ENCODE measurements at places on chromosomes 2 and 18.

- no peak for DNase-seq
Observed at GRCh38 chr18:3791238-3791637, 341.3 kb downstream of the TGIF1 start.

DNA sequence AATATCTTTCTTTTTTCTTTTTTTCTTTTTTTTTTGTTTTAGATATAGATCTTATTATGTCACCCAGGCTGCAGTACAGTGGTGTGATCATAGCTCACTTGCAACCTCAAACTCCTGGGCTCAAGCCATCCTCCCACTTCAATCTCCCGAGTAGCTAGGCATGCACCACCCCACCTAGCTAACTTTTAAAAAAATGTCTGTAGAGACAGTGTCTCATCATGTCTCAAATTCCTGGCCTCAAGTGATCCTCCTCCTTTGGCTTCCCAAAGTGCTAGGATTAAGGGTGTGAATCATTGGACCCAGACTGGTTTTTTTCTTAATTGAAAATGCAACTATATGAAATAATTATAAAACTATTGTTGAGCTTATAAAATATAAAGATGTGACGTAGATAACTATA, 9.8 kb upstream of the ZCCHC2 start:
- no peak for DNase-seq

DNA sequence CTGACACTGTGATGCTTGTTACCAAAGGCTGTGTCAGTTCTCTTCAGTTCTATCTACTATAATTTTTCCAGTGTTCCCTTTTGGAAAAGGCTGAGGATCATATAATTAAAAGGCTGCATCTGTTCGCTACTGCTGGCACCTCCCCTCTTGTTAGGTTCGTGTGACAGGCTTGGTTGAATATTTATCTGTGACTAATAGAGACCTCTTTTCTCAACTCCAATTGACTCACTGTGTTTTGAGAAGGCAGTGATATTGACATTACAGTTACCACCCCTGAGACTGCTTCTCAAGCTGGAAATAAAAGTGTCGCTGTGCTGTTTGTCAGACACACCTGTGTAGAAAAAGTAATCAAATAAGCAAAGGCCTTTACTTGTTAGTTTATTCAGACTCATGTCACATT, 205.5 kb upstream of the KCNH7 start:
- DNase-seq: no peak

DNA sequence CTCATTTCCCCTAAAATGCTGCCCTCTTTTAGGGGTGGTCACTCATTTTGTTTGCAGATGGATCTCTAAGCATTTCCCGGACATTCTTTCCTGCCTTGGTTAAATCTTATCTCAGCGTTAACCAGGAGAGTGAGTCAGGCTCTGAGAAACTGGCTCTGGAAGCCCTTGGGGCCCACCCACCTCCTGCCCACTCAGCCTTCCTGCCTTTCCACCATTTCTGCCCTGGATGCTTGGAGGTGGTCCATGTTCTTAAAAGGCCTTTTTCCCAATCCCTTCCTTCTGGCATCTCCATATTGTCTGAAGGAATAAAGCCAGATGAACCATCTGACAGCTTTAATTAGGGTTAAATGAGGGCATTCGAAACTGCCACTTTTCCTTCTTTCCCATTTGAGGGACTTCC, 9.5 kb downstream of the HK2 start:
- no peak for DNase-seq

GRCh38 chr2:172834881-172835280, 99.2 kb downstream of the RAPGEF4 start:
- DNase-seq: no peak

- no peak for DNase-seq
Observed at GRCh38 chr18:12315911-12316310, 7.9 kb downstream of the TUBB6 start.

DNA sequence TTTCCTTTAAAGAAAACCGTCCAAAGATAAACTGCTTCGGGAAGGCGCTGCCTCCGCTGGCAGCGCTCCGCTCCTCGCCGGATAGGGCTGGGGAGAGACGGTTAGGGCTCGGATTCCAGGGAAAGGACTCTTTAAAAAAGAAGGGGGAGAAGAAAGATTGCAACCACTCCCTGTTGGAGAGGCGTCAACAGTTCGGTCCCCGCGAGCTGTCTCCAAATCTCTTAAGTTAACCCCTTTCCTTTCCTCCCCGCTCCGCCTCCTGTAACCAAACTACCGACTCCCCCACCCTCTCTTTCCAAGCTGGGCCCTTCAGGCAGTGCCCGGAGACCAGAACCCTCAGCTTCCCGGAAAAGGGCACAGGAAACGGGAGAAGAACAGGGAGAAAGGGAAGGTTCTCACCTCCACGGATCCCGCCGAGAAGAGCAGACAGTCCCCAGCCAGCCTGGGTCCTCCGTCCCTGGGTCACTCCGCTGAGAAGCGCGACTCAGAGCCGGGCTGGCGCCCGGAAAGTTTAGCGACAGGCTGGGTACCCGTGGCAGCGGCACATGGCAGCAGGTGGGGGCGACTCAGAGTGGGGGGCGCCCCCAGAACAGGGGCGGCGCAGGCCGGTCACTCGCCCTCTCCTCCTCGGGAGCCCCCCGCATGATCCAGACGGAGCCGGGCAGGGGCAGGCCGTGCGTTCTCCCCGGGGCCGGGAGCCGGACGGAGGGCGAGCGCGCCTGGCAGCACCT, 675 bp downstream of the FZD5 start:
- no peak for DNase-seq

GRCh38 chr2:46338674-46339073, 41.5 kb downstream of the EPAS1 start:
- DNase-seq: no peak

DNA sequence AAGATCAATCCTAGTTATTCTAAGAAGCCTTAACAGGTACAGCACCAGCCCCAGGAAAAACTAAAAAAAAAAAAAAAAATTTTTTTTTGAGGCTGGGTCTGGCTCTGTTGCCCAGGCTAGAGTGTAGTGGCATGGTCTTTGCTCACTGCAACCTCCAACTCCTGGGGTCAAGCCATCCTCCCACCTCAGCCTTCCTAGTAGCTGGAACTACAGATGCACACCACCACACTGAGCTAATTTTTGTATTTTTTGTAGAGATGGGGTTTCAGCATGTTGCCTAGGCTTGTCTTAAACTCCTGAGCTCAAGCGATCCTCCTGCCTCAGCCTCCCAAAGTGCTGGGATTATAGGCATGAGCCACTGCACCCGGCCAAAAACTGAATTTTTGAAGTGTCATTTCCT, 10.3 kb upstream of the ALPK2 start:
- DNase-seq: no peak

- no peak for DNase-seq
Observed at GRCh38 chr2:228771315-228771714, 499.8 kb downstream of the PID1 start.

DNA sequence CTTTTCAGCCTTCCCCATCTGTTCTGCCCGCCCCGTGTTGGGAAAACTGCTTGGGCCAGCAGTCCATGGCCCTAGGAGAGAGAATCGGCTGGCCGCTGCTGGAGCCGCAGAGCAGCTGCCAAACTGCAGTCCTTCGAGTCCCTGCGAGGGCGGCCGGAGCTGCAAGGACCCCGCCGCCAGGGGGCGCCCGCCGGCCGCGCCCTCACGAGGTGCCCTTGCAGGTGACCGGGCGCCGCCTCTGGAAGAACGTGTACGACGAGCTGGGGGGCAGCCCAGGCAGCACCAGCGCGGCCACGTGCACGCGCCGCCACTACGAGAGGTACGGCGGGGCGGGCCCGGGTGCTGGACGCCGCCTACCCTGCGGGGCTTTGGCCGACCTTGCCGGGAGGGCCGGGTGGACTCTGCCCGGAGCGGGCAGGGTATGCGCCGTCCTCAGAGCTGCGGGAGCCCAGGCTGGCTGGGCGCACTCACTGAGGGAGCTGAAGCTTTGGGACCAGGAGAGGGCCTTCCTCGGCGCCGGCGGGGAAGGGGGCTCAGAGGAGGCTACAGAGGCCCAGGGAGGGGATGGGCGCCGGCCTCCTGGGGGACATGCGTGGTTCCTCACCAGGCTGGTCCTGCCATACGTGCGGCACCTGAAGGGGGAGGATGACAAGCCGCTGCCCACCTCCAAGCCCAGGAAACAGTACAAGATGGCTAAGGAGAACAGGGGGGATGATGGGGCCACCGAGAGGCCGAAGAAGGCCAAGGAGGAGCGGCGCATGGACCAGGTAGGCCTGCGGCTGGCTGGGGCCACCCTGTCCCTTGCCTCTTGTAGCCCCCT, 13.6 kb downstream of the ARID5A start:
- no peak for DNase-seq

- DNase-seq: no peak
Observed at GRCh38 chr2:136128905-136129304, 11.0 kb upstream of the CXCR4 start.

- DNase-seq: no peak
Observed at GRCh38 chr2:604385-604784, 72.8 kb downstream of the TMEM18 start.

DNA sequence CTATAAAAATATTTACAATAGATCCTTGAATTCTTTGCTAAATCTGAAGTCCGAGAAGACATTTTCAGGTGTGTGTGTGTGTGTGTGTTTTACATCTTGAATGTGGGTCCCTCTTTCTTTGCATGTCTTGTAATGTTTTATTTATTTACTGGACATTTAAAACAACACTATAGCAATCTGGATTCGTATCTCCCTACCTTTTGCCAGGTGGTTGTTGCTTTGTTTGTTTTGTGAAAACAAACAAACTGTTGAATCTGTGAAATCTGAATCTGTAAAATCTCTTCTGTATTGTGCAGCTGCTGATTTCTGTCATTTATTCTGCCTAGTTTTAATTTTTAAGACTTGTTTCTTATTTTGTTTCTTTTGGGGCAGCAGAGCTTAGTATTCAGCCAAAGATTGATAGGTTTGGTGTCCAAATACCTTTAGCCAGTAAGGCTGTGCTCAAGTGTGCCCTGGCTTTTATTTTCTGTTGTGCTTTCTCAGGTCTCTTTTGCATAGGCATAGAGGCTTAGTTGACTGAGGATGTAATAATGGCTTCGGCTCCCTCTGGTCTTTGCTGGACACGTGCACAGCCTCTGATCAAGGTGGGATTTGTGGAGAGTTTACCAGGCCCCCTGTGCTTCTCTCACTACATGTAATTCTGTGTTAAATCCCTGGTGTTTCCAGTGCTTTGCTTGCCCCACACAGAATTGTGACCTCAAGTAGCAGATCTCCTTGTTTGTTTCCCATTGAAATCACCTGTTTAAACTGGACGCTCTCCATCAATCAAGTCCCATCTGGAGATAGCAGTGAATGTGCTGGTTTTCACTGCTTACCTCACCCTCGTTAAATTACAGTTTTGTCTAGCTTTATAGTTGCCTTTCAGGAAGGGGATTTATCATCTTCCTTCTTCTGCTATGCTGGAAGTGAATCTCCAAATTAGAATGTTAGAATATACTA, 71.1 kb downstream of the BIRC6 start:
- no peak for DNase-seq

- DNase-seq: no peak
Observed at GRCh38 chr2:40394597-40394996, 57.3 kb downstream of the SLC8A1 start.

DNA sequence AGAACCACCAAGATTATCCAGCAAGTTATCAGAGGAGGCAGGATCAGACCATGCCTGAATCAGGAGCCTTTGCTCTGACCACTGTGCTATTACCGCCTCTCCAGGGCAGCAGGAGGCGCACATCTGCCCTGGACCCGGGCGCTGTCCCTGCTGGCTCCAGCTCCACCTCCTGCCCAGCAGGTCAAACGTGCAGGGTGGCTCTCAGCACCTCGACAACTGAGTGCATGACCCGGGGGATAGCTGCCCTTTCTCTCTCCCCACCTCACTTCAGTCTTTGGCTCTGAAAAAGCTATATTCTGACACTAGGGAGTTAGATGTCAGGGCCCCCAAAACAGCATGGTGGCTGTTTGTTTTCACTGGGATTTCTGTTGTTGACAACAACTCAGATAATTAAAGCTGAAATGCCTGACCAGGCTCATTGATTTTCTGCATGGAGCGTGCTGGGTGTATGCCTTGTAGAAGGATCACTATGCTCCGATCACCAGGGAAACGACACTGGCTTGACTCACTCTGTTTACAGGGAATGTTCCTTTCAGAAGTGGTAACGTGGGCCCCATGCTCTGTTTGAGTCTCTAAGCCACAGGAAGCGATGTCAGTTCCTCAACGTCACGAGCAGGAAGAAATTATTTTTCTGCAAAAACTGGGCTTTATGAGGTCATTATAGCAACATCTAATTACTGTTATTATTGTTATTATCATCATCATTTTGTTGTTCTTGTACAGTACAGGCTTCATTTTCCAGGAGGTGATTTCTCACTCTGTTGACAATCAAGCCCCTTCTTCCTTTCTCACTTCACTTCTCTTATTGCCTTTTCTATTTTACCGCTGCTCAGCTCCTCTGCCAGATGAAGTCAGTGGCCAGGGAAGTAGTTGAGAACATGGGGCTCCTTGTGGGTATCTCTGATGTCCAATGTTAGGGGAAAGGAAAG, 125.6 kb downstream of the PLB1 start:
- no peak for DNase-seq

DNA sequence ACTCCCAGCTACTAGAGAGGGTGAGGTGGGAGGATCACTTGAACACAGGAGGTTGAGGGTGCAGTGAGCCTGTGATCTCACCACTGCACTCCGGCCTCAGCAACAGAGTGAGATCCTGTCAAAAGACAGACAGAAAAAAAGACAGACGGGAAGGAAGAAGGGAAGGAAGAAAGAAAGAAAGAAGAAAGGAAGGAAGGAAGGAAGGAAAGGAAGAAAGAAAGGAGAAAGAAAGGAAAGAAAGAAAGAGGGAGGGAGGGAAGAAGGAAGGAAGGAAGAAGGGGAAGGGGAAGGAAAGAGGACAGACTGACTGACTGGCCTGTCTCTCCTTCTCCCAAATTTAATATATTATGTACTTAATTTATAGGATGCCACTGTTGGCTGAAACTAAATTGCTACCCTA, 21.6 kb downstream of the SP9 start:
- DNase-seq: no peak

- DNase-seq: no peak
Observed at GRCh38 chr2:240803191-240803590, 16.8 kb downstream of the KIF1A start.

DNA sequence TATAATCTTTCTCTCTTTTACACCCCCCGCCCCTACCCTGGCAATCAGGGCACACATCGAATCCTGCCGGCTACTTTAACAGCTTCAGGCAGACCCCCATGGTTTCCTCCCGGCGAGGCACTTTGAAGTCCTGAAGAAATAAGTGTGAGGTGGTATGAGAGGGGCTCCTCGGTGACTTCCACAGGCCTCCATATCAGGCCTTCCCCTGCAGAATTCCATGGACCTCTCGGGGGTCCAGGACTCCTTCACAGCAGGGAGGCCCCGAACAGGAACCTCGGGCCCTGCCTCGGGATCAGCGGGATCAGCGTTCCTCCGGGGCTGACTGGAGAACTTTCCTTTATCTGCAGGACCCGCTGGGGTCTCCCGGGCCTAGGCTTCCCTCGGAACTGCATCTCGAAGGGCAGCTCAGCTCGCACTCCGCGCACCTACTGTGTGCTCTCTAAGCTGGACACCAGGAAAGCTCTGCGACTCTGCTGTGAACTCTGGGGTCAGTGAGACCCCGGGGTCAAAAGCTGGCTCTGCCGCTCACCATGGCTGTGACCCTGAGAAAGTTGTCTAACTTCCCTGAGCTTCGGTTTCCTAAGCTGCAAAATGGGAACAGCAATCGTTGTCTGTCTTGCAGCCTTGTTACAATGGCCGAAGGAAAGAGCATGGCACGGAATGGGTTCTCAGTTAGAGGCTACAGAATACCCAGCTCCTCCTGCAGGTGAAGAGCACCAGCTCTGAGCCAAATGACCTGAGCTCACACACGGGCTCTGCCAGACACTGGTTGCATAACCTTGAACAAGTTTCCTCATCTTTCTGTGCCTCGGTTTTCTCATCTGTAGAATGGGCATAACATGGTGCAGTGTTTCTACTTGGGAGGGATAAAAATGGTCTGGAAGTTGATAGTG, 97.4 kb upstream of the ID2 start:
- DNase-seq: no peak

All from activated naive CD4-positive, alpha-beta T cell (primary cell).